ENCODE measurements at places on chromosomes 2 and 18. TPM values are rescaled to one million over a fixed set of nuclear protein-coding genes. Genes with fewer than 3 reads are reported as not detected.

OTOF gene
- polyA plus RNA-seq = not detected

LHCGR gene
- polyA plus RNA-seq = not detected

SH2D6 gene
- not detected for polyA plus RNA-seq

DNA sequence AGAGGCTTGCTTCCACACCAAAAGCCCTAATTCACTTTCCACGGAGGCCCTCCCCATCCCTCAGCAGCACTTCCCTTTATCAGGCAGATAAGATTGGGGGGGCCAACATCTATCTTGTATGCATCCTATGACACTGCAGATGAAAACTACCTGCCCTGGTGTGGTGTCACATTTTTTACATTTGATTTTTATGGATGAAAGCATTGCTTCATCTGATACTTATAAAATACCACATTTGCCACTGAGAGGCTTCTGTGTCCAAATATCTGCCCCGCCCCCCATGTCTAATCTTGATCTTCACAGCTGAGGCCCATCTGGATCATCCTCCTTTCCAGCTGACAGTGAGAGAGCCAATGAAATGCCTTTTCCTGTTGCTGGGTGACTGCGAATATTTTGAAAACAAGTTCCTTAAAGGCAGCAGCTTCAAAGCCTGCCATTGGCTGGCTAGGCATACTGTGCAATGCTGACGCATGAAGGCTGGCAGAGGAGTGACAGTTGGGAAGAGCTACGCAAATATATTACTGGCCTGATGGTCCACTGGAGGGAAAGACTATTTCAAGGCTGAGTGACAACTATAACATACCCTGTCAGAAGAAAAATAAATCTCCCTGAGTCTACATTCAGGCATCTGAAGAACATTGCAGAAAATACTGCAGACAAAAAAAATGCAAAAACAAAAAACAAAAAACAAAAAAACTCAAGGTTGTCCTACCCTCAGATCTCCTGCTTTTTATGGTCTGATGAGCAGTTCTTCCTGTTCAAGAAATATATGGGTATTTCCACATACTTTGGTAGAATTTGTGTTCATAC lies 318.7 kb downstream of the PDE11A start:
- peak; percentile 78 for DNase-seq

DNA sequence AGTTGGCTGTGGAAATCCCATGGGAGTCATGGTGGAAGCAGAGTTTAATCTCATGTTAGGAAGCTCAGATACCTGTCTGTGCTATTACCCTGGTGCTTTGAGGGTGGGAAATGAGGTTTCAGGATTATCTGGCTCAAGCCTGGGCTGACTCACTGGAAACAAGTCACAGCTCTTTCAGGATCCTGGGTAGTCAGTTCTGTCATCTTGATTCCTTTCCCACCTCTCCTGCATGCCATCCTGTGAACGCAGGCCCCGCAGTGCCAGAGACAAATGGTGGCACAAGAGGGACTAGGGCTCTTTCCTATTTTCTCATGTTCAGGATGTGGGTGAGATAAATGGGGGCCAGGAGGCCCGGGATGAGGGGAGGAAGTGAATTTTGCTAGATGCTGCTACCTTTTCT lies 3.7 kb upstream of the FAM136A start:
- DNase-seq = no peak

DNA sequence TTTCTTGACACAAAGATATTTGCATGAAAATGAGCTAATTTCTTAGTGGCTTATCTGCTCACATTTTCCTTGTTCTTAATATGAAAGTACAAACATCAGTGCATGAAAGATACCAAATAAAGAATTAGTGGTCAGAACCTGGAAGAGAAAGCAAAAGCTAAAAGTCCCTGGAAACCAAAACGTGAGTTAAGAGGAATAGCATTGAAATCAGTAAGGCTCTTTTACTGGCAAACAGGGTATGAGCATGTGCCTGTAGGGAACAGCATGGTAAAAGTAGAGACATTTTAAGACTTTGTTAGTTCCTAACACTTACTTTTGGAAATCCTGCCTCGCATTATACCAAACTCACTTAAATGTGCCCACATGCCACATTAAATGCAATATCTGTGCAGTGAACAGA lies 31.9 kb upstream of the CWC22 start:
- no peak for DNase-seq

GRCh38 chr2:46615986-46616485 lies 136.7 kb downstream of the TMEM247 start:
- DNase-seq = no peak

DNA sequence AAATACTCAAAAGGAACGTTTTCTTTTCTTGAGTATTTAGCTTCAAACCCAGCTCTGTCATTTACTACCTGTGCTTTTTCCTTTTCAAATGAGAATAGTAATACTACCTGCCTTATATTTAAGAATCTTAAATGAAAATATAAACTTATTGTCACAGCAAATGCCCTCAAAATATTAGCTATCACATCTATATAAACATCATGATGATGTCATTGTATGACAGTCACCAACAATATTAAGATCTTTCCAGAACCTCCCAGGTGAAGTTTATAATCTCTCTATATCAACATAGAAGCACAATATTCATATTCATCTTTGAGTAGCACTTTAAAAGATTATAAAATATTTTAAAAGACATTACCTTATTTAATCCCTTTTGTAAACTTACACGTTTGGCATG lies 92.2 kb downstream of the DOK6 start:
- no peak for DNase-seq

- DNase-seq = no peak
Observed at GRCh38 chr2:44821500-44821899, 120.0 kb upstream of the SIX3 start.

DNA sequence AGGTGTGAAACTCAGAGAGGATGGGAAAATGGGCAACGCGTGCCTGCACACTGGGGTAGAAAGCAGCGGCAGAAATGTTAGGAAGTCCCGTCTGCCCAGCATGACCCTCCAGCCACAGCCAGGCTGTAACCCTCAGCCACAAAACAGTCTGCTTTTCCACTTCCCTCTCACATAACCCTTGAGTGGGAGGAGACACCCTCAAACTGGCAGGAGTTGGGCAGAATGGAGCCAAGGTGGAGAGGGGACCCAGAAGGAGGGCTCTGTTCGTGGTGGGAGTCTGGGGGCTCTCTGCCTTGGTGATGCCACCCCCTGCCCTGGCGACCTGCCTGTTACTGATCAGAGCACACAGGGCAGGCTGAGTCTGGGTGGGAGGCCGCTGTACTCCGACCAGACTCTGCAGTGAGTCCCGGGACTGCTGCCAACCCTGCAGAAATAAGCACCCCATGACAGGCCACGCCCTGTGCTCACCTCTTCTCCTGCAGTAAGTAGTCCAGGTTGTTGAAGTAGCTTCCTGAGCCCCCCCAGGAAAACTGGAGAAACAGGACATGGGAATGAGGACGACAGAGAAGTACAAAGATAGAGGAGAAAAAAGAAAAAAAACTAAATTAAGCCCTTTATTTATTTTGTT lies 16.0 kb downstream of the FAM178B start:
- DNase-seq = no peak

- DNase-seq = no peak
Observed at GRCh38 chr2:161796192-161796591, 172.0 kb downstream of the SLC4A10 start.
